ENCODE measurements at places on chromosomes 5 and 9.

- no peak for DNase-seq
Measured at GRCh38 chr9:107875571-107875980, 386.0 kb upstream of the KLF4 start.

- DNase-seq = no peak
Measured at GRCh38 chr9:93183663-93184431, at the start of gene WNK2. Gene WNK2 (plus strand): TSS chr9:93184139. CDS start chr9:93184930, 791 bp downstream.

DNA sequence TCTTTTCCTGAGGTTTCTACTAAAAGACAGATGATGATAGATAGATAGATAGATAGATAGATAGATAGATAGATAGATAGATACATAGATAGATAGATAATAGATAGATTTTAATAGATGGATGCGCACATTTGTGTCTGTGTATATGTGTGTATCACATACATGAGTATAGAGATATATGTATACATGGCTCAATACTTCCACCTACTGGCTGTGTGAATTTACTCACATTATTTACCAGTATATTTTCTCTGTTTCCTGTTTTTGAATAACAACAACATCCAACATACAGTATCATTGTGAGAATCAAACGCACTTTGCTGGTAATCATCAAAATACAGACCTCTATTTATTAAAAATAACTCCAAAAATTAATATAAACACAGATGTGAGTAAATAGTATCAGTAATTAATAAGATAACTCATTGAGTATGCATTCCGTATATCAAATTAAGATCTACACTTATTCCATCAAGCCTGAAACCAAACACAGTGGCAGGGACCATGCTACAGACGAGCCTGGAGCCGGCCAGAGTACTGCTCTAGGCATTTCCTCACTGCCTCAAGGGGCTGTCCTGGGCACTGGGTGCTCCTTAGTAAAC lies 338.0 kb downstream of the SEMA5A start:
- peak; percentile 43 for DNase-seq

DNA sequence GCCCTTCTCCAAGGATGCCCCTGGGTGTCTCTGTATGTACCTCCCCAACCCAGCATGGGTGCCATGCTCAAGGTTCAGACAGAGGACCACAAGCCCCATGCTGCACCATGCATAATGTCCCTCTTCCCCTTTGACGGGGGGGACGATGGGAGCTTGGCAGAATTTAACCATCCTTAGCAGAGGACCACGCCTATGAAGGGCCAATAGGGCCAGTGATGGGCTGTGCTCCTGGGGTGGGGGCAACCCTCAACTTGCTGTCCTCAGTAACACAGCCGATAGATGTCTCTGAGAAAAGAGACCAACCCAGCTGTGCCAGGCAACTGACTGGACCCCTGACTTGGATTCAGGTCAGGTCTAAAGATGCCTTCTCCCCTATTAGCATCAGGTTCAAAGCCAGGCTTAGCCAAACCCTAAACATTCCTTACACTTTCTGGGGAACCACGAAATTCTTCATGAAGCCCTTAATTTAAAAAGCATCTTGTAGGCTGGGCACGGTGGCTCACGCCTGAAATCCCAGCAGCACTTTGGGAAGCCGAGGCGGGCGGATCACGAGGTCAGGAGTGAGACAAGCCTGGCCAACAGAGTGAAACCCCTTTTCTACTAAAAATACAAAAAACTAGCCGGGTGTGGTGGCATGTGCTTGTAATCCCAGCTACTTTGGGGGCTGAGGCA lies 20.7 kb upstream of the JADE2 start:
- no peak for DNase-seq

- DNase-seq = no peak
Measured at GRCh38 chr5:111756581-111757354, at the start of gene NREP. Gene NREP (minus strand): TSS chr5:111757194. CDS start chr5:111755772, 1,422 bp downstream.

DNA sequence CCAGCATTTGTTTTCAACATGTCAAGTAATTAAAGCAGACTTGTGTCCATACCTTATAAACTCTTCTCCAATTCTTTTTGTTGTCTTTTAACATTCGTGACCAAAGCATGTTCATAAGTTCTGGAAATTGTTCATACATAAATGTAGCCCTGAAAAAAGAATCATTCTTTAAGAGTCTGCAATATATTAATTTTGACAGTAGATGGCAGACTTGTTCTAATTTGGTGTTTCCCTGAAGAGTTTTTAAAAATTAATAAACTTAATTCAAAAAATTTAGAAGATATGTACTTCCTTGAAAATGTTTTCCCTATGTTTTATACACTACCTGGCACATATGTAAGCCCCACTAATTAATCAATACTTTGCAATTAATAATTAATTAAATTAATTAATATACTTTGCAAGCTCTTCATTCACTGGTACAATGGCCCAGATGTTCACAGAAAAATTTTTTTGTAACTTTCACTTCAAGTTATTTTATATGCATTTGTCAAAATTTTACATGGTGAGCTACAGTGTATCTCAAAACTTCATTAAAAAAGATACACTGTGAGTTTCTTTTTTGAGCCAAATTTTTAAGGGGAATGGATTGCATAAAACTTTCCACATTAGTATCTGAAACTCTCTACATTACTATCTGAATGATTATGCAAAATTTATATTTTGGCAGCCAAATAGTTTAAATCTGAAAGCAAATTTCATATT lies 42.1 kb downstream of the CLINT1 start:
- DNase-seq = no peak
